ENCODE measurements at places on chromosomes 16 and 17. TPM values are rescaled to one million over a fixed set of nuclear protein-coding genes. Genes with fewer than 3 reads are reported as not detected.

DNA sequence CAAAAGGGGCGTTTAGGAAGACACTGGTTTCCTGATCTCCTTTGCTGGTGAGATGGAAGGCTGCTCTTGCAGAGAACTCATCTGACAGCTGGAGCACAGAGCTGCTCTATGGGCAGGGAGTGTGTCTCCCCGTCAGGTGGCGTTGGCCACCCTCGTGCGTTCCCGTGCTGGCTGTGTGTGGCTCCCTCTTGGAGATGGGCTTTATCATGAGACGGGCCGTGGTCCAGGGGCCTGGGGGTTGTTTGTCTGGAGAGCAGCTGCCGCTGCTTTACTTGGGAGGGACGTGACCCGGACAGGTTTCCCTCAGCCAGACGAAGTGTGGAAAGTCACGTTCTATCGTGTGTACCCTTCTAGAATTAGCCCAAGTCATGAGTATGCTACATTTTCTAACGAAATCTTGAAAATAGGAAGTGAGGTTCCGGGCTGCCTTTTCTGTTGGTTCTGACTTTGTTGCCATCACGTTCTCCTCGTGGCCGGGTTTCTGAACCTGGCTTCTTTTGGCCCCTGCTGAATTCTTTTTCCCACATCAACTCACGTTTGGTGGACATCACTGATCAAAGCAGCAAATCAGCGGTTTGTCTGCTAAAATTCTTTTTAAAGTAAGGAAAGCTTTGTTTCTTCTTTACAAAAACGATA, 105.6 kb upstream of the CHMP6 start:
- H3K4me1 ChIP-seq: peaks cover 2% of the 10 kb centered on the region
- no peak overlapping the region for H3K4me3 ChIP-seq
- peaks cover 4% of the 10 kb centered on the region for H3K36me3 ChIP-seq

DNA sequence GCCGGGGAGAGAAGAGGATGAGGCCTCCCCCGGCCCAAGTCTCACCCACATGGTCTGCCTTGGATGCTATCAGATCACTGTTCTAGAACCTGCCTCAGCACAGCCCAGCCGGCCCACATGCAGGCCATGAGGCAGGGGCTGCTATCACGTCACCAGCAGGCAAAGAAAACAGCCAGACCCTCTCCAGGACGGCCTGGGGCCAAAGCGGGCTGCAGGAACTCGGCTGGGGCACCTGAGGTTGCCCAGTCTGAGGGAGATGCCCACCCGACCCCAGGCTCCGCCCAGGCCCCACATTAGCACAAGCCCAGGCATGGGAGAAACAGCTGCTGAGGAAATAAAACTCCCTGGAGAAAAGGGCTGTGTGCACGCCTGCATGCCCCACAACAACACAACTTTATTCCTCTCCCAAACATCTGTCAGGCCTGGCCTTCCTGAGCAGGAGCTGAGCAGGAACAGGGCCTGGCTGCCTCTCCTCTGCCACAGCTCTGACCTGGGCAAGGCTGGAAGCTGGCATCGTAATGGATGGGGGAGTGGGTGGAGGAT, 6.7 kb upstream of the SMIM5 start:
- H3K27me3 ChIP-seq: no peaks in the 10 kb centered on the region
- H3K36me3 ChIP-seq: no peaks in the 10 kb centered on the region
- no peak for DNase-seq
- H3K4me3 ChIP-seq: no peak overlapping the region

DNA sequence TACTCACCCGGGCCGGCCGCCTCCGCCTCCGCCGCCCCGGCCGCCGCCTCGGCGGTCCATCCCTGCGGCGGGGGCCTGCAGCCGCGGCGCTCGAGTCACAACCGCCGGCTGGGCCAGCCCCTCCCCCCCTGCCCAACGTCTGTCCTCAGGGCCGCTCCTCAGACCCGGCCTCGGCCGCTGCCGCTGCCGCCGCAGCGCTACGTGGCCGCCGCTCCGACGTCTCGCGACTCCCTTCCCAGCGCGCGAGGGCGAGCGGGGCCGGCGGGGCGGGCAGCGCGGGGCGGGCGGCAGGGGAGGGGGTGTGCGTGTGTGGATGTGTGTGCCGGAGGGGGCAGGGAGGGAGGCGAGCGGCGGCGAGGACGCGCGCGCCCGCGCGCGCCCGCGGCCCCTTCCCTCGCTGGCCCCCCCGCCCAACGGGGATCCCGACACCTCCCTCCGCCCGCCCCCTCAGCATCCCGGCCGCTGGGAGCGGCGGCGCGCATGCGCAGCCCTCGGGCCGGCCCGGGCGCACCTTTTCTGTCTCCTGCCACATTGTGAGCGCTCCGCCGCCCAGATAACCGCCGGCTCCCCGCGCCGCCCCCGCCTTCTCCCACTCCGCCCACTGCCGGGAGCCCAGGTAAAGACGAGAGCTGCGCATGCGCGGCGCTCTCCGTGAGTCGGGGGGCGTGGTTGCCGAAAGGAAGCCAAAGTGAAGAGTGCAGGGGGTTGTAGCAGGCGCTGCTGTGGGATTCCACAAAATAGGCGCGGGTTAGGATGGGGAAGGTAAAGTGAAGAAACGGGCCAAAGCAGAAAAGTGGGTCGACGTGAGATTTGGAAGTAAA, at the start of gene ZNF652:
ZNF652 (minus strand) TSS at position 349 of the 821 bp plus-strand sequence. CDS start 44,525 bp downstream, outside the sequence.
- H3K27me3 ChIP-seq: no peaks in the 10 kb centered on the region
- H3K4me1 ChIP-seq: peaks cover 38% of the 10 kb centered on the region
- DNase-seq: peak; percentile 97
- H3K27ac ChIP-seq: peak within 1 kb of the TSS; percentile 94
- H3K36me3 ChIP-seq: no peaks in the 10 kb centered on the region
- peak within 1 kb of the TSS; percentile 98 for H3K4me3 ChIP-seq

GRCh38 chr17:79340333-79341221, 266.0 kb downstream of the ENGASE start:
- H3K36me3 ChIP-seq: no peaks in the 10 kb centered on the region
- H3K27me3 ChIP-seq: peaks cover 48% of the 10 kb centered on the region
- H3K4me1 ChIP-seq: no peaks in the 10 kb centered on the region
- no peak overlapping the region for H3K27ac ChIP-seq
- H3K4me3 ChIP-seq: no peak overlapping the region
- no peak for DNase-seq

GRCh38 chr16:20409398-20410120, at the start of gene ACSM5:
Gene ACSM5, plus strand, starts transcription at chr16:20409534. Its CDS starts 1,951 bp downstream, at chr16:20411485.
- DNase-seq: no peak
- no peaks in the 10 kb centered on the region for H3K36me3 ChIP-seq
- no peaks in the 10 kb centered on the region for H3K4me1 ChIP-seq
- H3K4me3 ChIP-seq: no peak within 1 kb of the TSS
- H3K27me3 ChIP-seq: peaks cover 5% of the 10 kb centered on the region

DNA sequence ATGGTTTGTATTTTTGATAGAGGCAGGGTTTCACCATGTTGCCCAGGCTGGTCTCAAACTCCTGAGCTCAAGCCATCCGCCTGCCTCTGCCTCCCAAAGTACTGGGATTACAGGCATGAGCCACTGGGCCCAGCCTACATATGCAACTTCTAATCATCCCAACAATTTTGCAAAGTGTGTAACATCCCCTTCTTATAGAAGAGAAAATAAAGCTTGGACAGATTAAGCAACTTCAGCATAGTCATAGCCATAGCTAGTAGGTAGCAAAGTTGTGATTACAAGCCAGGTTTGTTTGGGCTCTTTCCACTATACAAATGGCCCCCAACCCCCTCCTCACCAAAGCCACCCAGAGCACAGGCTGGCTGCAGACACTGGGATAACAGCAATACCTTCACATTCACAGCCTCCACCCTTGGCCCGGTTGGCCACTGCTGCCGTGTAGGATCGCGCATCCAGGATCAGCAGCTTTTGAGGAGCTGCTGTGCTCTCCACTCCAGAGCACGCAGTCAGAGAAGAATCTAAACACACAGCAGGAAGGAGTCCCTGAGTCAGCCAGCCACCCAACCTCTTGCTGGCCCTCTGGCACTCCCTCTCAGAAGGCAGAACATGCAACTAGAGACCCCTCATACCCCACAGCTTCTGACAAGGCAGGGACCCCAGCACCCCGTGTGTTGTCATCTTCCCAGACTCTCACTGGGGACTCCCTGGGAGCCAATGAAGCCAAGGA, 7.9 kb downstream of the MTMR4 start:
- H3K4me3 ChIP-seq: no peak overlapping the region
- peaks cover 45% of the 10 kb centered on the region for H3K36me3 ChIP-seq
- DNase-seq: no peak
- no peaks in the 10 kb centered on the region for H3K27me3 ChIP-seq

DNA sequence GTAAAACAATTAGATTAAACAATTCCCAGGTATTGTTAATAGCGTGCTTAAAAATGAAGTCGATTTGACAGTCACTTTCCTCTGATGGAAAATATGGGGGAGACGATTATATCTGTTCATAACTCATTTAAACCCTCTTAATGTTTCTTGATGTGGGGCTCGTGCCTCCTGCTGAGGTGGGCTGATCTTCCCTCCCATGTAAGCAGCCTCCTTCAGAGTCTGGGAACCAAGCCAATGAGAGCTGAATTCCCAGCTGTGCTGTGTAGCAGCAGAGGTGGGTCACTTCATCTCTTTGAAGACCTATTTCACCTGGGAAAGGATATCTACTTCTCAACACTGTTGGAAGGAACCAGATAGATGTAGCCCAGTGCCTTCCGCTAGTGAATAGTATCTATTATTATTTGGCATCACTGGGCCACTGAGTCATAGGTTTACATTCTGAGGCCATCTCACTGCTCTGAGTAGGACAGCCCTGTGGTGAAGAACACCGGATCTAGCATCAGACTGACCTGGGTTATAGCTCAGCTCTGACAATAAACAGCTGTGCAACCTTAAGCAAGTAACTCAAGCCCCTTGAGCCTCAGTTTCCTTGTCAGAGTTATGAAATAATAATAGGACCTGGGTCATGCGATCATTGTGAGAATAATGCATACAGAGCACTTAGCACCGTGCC, 85.3 kb upstream of the C16orf82 start:
- H3K4me3 ChIP-seq: no peak overlapping the region
- H3K4me1 ChIP-seq: no peaks in the 10 kb centered on the region
- H3K27me3 ChIP-seq: peaks cover 16% of the 10 kb centered on the region
- no peak overlapping the region for H3K27ac ChIP-seq

DNA sequence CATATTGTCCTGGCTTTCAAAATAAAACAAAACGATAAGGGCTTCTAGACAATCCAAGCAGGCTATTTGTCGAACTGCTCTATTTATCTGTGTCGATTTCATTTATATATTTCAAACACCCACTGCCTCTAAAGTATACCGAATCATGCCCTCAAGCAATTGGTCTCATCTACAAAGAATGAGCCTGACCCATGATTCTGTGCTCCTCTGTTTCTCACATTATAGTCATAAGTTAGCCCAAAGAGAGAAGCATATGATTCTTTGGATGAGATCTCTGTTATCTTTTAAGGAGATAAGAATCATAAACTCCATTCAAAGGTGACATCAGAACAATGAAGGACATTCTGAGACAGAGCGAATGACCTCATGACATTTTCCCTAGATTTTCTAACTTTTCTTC, 191.1 kb downstream of the MAP2K6 start:
- H3K4me3 ChIP-seq: no peak overlapping the region
- H3K4me1 ChIP-seq: peaks cover 28% of the 10 kb centered on the region
- H3K27ac ChIP-seq: peak overlapping the region; percentile 60
- DNase-seq: no peak
- no peaks in the 10 kb centered on the region for H3K27me3 ChIP-seq

DNA sequence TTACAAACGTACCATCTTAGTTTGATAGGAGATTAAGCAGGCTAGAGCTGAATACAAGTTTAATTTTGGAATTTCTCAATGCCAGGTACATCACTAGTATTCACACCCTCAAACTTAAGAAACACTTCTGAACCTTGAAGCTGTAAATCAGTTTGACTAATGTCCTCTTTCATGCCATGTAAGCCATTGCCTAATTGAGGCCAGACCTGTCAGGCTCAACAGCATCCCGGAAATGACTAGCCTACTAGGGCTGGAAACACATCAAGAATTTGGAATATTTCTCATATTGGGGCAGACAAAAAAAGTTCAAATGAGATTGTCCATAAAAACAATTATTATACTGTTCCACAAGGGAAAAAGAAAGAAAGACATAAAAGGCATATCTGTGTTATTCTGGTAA, 1.7 kb downstream of the USP32 start:
- H3K4me3 ChIP-seq: peak overlapping the region; percentile 97
- no peak for DNase-seq
- peaks cover 55% of the 10 kb centered on the region for H3K4me1 ChIP-seq
- no peaks in the 10 kb centered on the region for H3K36me3 ChIP-seq
- no peaks in the 10 kb centered on the region for H3K27me3 ChIP-seq
- peak overlapping the region; percentile 99 for H3K27ac ChIP-seq

GRCh38 chr16:47627085-47627639, 166.0 kb downstream of the PHKB start:
- H3K27ac ChIP-seq: no peak overlapping the region
- H3K27me3 ChIP-seq: no peaks in the 10 kb centered on the region
- no peak overlapping the region for H3K4me3 ChIP-seq
- H3K4me1 ChIP-seq: no peaks in the 10 kb centered on the region

GRCh38 chr16:27284865-27285675, 16.5 kb upstream of the NSMCE1 start:
- peaks cover 5% of the 10 kb centered on the region for H3K27me3 ChIP-seq
- H3K4me3 ChIP-seq: no peak overlapping the region
- H3K36me3 ChIP-seq: no peaks in the 10 kb centered on the region

DNA sequence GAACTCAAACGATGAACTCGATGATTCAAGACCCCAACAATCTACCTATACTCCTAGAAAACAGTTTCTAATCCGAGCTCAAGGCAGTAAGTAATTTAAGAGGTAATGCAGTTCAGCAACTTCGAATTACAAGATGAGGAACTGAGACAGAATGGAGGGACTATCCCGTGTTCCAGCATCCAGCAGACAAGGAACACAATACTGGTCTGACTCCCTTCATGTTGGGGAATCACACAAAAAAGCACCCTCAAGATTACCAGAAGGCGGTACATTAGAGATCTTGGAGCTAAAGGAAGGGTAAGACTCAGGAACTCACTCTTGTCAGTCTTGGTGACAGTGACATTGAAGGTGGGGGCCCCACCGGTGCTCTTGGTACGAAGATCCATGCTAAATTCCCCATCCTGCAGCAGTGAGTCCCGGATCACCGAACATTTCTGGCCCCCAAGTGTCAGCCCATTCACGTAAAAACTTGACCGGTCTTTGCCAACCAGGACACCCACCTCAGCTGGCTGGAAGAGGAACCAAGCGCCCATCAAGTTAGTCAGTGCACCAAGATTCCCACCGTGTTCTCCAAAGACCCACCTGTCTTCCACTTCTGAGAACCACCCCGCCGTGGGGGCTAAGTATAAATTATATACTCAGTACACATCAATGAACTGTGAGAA, 1.9 kb downstream of the PFN1 start:
- H3K27ac ChIP-seq: peak overlapping the region; percentile 87
- DNase-seq: no peak
- peaks cover 17% of the 10 kb centered on the region for H3K36me3 ChIP-seq
- no peaks in the 10 kb centered on the region for H3K27me3 ChIP-seq
- H3K4me3 ChIP-seq: peak overlapping the region; percentile 96

GRCh38 chr16:23962001-23962400, 126.2 kb downstream of the PRKCB start:
- no peaks in the 10 kb centered on the region for H3K4me1 ChIP-seq
- H3K27ac ChIP-seq: no peak overlapping the region
- H3K36me3 ChIP-seq: no peaks in the 10 kb centered on the region
- peaks cover 36% of the 10 kb centered on the region for H3K27me3 ChIP-seq
- no peak for DNase-seq

- no peak overlapping the region for H3K27ac ChIP-seq
- H3K4me3 ChIP-seq: no peak overlapping the region
- no peak for DNase-seq
Observed at GRCh38 chr17:34917381-34917780, 43.9 kb downstream of the CCT6B start.

GRCh38 chr17:42512733-42513251, 23.2 kb upstream of the NAGLU start:
- H3K36me3 ChIP-seq: peaks cover 21% of the 10 kb centered on the region
- no peaks in the 10 kb centered on the region for H3K27me3 ChIP-seq
- peak overlapping the region; percentile 21 for H3K27ac ChIP-seq

The CD300A gene
- not detected for total RNA-seq

The LCMT1 gene
- total RNA-seq: 65.7 TPM

The SMIM36 gene
- total RNA-seq: not detected

The CDH1 gene
- total RNA-seq: 190 TPM

All from type B pancreatic cell (in vitro differentiated cells).